Lung (tissue), 17 donors: ENCODE measurements at places on chromosomes 11 and 22. TPM values are rescaled to one million over a fixed set of nuclear protein-coding genes. Genes with fewer than 3 reads are reported as not detected.

The SRRD gene
- total RNA-seq: 15.6 TPM

The TPP1 gene
- 150 TPM for total RNA-seq

The GPR137 gene
- total RNA-seq: 59.1 TPM

The FOLR1 gene
- 120 TPM for total RNA-seq

The C11orf16 gene
- 14.0 TPM for total RNA-seq

The C1QTNF6 gene
- 14.0 TPM for total RNA-seq

The CTR9 gene
- total RNA-seq: 26.2 TPM

The IFITM1 gene
- 104 TPM for total RNA-seq

The GLB1L2 gene
- total RNA-seq: 7.3 TPM

The PKNOX2 gene
- 10.6 TPM for total RNA-seq

The MRGPRD gene
- not detected for total RNA-seq

The PDE2A gene
- total RNA-seq: 20.5 TPM

The TREH gene
- total RNA-seq: not detected

The APOBEC3H gene
- not detected for total RNA-seq

The SLC22A9 gene
- total RNA-seq: not detected

DNA sequence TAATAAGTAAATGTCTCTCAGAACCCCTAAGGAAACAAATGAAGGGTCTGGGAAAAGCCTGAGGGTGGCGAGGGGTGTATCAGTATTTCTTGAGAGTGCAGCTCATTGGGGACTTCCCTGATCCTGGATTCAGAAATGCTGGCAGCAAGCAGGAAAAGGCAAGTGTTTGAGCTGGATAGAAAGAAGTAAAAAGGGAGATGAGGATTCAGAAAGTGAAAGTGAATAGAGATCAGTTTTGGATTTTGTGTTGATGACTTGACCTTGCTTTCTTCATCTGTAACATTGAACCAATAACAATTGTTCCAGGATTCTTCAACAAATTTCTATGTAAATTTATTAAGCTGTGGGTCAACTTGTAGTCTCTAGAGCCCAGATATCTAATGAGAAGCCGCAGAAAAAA lies 66.9 kb upstream of the CTSC start:
- DNase-seq: no peak

DNA sequence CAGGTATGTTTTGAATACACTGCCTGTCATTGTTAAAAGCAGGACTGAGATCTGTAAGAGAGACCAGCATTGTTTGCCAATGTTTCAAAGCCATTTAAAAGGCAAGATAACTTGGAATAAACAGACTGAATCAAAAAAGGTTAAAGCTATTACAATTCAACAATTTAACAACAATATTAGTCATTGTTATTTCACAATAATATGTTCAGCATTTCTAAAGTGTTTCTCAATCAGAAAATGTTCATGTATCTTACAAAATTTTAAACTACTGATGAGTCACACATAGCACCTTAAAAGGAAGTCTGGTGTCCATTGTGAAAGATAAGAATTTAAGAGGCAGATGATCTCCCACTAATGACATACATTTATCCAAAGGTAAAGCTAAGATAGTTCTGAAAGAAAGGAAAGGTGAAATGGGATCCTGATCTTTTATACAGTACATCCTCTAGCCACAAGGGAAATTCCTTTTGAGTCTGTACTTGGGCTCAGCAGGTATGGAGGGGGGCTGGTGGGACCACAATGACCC lies 79.7 kb downstream of the MAML2 start:
- DNase-seq: peak; percentile 55

- peak; percentile 83 for DNase-seq
Observed at GRCh38 chr22:27318516-27318915, 483.0 kb downstream of the MN1 start.

DNA sequence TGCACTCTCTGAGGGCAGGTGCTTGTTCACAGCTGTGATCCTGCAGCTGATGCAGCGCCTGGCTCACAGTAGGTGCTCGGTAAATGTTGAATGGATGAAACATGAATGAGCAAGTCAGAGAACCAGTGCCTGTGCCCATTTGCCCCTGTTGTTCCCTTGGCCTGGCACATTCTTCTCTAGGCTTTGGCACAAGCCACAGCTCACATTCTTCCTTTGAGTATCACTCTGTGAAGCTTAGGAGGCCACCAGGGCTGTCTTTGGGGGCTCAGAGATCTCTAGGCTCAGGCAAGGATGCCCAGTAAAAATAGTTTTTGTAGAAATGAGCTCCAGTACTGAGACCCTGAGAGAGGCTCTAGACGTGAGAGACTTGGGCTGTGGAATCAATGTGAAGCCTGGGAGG lies 144.6 kb upstream of the NAV2 start:
- no peak for DNase-seq

DNA sequence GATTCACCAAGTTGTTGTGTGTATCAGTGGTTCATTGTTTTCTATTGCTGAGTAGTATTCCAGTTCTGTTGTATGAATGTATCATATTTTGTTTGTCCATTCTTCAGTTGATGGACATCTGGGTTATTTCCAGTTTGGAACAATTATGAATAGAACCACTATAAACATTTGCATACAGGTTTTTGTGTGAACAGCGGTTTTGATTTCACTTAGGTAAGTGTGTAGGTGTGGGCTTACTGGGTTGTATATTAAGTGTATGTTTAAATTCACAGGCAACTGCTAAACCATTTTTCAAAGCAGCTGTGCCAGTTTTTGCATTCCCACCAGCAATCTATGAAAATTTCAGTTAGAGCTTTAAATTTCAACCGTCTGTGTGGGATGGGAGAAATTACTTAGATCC lies 217.8 kb downstream of the NELL1 start:
- DNase-seq: no peak

DNA sequence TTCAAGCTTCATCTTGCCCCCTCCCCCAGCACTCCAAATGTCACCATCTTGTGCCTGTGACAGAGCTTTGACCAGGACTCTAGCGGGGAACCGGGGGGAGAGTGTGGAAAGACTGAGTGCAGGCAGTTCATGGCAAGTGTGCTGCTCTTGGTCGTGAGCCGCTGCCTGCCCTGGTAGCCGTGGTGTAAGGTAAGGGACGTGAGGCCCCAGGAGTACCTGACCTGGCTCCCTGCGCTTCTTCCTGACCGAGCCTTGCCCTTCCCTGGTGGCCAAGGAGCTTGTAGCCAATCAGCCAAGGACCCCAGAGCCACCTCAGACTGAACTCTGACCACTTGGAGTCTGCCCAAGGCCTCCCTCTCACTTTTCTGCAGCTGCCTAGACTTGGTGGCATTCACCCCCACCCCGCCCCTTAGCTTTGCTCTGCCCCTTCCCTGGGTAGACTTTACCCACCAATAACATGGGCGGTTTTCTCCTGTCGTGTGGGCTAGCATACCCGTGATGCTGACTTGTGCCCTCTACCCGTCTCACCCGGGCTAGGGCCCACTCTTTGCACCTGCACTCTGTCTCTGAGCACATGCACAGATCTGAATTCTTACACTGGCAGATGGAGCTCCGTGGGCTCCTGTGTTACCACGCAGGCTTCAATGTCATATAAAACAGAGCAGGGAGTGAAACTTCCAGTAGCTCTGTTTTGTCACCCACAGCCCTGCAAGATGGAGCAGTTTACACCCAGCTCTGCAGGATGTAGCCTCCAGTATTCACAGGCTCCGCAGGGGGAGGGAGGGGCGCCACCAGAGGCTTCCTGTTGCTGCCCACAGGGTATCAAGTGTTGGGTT lies 1.5 kb downstream of the DGKZ start:
- no peak for DNase-seq

DNA sequence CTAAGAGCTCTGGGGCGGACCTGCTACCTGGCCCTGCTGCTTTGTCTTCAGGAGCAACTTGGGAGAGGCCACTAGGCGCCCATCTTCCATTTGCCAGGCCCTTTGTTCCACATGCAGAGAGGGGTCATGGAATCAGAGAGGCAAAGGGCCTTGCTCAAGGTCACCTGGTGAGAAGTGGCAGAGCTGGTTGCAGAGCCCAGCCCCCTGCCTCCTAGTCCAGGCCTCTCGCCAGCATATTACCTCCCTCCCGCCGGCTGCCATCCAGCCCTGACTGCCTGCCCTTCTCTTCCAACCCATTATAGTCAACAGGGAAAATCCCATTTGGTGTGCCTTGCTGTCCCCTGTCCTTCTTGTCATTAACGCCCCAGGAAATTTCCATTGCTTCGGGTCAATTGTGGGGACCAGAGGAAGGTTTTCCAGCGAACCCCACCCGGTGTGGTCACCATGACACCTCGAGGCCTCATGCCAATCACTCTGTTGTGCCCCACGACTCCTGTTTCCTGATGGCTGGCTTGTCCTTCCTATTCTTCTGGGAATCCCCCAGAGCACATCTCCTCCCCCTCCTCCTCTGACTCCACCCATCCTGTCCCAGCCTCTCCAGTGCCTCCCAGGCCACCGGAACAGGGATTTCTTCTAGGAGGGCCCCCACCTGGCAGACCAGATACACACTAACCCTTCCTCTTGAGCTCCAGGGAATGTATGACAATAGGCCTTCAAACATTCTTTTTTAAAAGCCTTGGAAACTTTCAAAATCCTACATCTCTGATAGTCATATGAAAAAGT lies 77.0 kb downstream of the NECTIN1 start:
- no peak for DNase-seq

- no peak for DNase-seq
Observed at GRCh38 chr11:22699388-22699787, 33.0 kb downstream of the GAS2 start.

DNA sequence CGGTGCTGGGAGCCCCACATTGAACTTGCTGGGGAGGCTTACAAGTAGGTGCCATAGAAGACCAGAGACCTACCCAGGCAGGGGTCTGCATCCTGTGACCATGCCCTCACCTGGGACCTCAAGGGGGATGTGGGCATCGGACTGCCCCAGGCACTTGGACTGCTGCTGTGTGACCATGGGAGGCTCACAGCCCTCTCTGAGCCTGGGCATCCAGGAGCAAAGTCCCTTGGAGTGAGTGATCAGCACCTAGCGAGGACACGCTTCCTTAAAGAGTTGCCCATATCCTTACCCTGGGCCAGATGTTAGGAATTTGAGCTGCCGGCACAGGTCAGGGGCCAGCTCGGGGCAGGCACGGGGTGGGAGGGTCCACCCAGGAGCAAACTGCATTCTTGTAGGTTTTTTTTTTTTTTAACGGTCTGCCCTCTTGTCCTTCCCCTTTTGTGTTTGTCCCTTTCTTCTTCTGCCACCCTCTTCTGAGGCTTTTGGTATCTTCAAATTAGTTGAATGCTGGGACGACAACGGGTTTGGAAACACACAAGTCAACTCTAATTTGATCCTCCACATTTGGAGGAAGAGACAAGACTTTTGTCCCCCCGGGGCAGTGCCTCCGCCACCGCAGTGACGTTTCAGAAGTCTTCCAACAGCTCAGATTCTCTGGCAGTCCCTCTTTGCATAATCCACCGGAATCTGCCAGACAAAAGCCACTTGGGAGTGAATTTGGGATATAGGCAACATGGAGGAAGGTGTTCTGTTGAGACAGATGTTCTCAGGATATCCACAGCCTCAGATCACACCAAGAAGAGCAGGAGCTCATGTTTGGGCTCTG lies 46.1 kb upstream of the LINC01488 start:
- DNase-seq: no peak

DNA sequence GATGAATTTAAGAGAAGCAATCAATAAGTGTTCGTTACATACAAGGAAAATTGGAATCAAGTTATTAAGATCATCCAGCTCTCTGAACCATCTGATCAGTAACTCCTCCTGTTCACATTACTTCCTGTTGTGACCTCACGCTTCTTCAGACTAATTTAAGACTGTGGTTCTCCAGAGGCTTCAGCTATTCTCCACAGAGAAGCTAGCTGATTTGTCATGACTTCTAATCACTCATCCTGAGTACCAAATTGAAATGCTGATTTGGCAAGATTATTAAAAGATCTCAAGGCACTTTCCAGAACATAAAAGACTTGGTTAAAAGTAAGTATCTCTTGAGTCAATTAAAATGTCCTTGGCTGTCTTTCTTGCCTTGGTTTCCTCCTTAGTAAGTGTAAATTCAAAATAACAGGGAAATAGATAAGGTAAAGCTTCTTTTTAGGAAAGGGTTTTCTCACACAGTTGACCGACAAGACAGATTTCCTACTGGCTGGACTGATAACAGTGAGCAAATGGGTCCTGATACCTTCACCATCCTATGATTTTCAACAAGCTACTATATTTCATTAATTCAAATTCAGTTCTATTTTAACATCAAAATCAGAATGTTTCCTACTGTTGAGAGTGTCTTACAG lies 38.5 kb downstream of the GAB2 start:
- no peak for DNase-seq

DNA sequence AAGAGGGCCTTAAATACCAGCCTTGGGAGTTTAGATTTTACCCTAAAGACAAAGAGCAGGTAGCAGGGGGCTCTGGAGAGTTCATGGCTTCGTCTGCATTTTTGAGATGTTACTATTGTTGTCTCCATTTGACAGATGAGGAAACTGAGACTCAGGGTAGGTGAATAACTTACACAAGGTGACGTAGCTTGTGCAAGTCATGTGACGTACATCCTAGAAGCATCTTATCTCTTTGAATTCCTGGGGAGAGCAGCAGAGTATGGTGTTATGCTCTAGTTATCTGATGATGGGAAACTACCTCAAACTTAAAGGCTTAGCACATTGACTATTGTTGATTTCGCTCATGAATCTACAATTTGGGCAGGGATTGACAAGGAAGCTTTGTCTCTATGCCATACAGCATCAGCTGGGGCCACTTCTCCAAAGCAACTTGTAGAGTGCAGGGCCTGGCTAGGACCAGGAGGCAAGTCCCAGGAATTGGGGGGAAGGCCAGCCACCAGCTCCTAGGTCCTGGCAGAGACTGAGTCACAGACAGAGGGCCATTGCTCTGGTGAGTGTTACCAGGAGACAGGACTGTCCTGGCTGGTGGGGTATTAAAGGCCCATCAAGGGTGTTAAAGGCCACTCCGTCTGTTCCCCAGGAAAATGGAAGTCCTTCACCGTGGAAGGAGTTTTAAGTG lies 52.1 kb upstream of the TSKU start:
- no peak for DNase-seq

DNA sequence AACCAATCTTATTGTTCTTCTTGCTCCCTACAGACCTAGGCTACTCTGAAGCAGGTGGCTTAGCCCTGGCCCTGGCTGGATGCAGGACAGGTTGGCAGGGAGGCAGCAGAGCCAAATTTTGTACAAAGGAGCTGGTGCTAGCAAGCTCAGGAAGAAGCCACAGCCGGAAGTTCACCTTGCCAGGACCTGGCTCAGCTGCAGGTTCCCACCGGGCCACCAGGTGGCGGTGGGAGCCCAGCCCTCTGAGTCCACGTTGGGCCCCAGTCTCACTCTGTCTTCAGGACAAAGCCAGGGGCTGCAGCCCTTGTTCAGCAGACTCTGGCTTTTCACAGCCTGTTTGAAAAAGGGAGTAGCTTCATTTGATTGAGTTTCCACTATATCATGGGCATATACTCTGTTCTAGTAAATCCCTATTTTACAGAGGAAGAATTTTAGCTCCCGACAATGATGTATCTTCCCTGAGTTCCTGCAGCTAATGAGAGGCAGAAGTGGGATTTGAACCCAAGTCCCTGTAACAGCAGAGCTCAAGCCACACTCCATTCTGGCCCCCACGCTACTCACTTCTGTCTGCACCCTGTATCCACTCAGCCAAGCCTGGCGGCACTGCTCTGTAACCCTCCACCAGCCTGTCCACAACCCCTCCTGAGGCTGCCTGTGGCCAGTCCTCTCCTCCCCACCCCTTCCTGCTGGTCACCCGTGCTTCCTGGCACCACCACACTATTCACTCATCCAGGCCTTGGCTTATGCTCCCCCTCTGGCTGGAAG lies 3.3 kb downstream of the TKFC start:
- peak; percentile 81 for DNase-seq
